ENCODE measurements at places on chromosomes 2 and 18.

GRCh38 chr2:105378276-105378840 lies 20.5 kb downstream of the FHL2 start:
- no peak for DNase-seq

- DNase-seq: no peak
These were observed 301.7 kb downstream of the ALK start for GRCh38 chr2:29619689-29620088.

- DNase-seq: no peak
These were observed 22.6 kb upstream of the SCYGR2 start for GRCh38 chr2:227576110-227576509.

DNA sequence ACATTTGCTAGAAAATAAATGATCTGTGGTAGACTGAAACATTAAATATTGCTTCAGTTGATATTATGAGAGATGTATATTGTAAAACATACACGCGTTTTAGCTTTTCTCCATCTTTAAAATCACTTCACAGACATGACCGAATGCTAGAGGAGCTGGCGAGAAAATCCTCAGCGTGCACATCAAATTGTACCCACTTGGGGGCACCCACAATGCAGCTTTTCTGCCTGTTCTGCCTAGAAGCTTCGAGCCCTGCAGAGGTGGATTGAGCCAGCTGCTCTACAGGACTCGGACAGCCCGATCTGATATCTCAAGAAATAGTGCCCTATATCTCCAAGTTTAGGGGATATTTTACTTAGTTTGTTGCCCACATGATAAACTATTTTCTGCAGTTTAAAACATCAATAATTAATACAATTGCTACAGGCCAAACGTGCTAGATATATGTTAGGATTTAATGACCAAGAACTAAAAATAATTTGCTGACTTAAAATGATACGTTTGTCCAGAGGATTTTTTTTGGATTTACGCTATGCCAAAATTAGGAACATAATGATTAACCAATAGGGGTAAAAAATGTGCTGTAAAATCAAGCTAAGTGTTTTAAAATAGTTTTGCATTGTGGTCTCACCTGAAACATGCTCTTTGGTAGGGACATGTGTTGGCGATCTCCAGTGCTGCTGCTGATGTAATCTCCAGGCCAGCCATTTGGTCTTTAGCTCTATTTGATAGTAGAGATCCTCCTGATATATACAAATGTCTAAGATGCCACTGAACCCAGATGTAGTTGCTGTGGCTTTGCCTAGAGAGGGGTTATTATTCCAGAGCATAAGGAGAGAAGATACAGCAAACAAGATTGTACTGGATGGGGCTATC lies 22.3 kb upstream of the ATP5MC3 start:
- DNase-seq: peak; percentile 52

DNA sequence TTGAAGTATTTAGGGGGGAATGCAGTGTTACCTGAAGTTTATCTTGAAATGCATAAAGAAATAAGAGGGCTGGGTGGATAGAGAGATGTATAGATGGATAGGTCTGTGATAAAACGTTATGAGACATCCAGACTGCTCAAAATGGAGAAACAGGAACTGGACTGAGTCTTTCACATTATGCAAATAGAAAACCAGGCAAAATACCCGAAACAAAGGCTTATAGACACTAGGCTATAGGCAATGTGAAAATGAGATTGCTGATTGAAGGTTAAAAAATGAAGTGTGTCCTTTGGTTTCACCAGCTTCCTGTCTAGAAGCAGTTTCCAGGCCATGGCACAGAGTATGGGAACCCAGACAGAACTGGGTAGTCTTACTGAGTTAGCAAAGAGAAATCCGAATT lies 24.9 kb upstream of the SLC3A1 start:
- DNase-seq: no peak

- DNase-seq: no peak
These were observed 282.1 kb downstream of the ZNF516 start for GRCh38 chr18:76212960-76213359.

GRCh38 chr2:234955971-234956509 lies 4.2 kb downstream of the SH3BP4 start:
- DNase-seq: no peak

GRCh38 chr2:21258082-21258481 lies 134.3 kb downstream of the TDRD15 start:
- DNase-seq: peak; percentile 36

DNA sequence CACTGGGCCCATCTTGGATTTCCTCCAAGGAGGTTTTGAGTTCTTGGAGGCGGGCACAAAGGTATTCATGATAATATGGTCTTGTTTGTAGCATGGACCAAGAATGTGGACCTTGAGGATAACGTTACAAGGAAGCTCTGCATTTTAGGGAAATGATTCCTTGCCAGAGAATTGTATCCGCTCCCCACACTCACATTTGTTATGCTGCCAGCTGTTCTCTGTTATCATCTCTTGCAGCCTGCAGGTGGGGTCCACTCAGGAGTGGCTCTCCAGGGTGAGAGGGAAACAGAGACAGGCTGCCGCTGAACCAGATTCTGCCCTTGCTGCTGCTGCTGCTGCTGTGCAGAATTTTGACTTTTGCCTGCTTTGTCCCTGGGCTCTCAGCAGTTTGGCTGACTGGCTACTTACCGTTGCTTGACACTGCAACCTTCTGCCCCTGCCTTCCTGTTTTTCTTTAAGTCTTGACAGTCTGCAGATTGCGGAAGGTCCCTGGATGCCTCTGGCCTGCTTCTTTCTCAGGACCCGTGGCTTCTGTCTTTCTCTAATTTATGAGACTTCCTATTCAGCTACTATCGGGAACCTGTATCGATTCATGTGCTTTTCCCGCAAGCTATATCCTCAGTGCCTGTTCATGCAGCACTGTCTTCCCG lies 122.3 kb upstream of the DOCK10 start:
- DNase-seq: no peak

GRCh38 chr2:40101131-40101575 lies 322.1 kb upstream of the THUMPD2 start:
- no peak for DNase-seq

DNA sequence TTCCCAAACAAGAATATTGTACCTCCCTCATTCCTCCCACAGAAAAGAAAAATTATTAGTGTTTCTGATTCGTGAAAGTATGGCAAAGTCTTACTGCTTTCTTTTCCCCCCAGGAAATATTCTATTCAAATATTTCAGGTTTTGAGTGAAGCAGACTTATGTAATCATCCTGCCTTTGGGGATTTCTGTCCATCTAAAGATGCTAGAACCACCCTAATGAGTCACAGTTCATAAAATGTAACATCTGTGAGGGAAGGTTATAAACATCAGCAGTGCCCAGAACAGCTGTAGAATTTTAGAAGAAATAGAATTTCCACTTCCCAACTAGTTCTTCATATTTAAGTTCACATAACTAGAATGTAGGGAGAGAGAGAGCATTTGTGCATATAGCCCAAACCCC lies 39.0 kb downstream of the EEF1B2 start:
- DNase-seq: no peak

- peak; percentile 19 for DNase-seq
These were observed 822 bp downstream of the SLC35F6 start for GRCh38 chr2:26764906-26765305.
